ENCODE measurements at places on chromosomes 2 and 18.
A peak's percentile ranks its signal among the peaks of the same experiment; 100 is the strongest.

DNA sequence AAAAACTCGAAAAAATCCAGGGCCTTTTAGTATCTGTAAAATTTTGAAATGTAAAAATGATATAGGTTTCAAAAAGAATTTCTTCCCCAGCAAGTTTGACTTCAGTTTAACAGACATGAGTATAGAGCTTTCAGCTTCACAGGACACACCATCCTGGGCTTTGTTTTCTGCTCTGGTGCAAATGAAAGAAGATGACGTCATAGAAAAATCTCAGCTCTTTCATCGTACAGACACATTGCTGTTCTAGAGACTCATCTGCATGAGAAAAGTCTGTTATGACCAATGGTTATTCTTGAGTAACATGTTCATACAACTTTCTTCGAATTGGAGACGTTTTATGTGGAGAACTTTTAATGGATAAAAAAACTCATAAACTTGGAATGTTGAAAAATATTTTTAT, 111.7 kb upstream of the DYNAP start:
- no peak for DNase-seq

DNA sequence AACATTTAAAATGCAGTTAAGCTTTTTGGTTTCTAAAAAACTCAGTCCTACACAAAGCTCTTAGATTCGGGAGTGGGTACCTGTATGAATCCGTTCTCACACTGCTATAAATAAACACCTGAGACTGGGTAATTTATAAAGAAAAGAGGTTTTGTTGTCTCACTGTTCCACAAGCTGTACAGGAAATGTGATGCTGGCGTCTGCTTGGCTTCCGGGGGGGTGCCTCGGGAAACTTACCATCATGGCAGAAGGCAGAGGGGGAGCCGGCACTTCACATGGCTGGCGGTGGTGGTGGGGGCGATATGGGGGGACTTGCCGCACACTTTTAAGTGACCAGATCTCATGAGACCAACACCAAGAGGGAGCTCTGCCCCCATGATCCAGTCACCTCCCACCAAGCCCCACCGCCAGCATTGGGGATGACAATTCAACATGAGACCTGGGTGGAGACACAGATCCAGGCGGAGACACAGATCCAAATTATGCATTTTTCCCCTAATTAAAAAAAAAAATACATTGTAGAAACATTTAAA, 222.5 kb downstream of the GBX2 start:
- DNase-seq, result no peak

- no peak for DNase-seq
Observed at GRCh38 chr2:12436483-12436882, 280.3 kb upstream of the TRIB2 start.

DNA sequence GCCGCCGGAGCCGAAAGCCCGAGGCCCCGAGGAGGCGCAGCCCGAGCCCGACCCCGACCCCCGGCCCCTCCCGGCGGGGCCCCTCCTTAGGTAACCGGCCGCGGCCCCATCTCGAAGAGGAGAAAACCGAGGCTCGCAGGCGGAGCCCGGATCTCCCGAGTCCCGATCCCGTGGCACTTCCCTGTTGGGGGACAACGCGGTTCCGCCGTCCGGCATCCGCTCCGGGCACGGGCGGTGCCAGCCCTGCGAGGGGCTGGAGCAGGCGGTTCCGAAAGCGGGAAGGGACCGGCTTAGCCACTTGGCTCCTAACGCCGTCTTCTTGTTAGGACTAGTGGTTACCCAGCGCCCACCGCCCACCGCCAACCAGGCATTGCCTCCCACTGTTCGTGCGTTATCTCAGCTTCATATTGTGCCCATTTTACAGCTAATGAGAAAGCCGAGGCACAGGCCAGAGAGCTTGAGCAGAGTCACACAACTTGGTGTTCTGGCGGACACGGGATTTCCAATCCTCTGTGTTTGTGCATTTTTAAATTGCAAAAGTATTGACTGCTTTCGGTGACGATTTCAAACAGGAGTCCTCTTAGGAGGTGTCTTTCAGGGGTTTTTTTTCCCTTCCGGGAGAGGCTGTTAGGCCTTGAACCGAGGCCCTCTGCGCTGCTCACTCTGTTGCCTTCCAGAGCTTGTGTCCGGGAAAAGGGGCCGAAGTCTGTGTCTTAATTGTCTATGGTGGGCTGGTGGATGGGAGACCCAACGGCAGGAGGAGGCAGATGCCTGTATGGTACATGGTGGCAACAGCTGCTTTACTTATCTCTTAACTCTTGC, 562 bp downstream of the CENPA start:
- DNase-seq, result no peak

GRCh38 chr2:12106440-12107080, 360.1 kb downstream of the LPIN1 start:
- DNase-seq, result no peak

DNA sequence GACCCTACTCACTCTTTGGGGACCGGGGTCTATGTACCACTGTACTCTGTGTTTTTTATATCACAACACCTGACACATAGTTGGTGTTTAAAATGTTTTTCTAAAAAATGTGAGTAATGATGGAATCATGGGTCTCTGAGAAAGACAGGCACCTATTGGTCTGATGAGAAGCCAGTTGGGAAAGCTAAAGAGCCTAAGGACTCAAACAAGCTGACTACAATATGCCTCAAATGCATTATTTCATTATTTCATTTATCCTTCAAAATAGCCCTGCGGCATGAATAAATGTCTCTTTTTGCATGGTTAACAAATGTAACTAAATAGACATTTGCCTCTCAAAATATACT, 102.9 kb upstream of the SCN1A start:
- DNase-seq, result no peak

DNA sequence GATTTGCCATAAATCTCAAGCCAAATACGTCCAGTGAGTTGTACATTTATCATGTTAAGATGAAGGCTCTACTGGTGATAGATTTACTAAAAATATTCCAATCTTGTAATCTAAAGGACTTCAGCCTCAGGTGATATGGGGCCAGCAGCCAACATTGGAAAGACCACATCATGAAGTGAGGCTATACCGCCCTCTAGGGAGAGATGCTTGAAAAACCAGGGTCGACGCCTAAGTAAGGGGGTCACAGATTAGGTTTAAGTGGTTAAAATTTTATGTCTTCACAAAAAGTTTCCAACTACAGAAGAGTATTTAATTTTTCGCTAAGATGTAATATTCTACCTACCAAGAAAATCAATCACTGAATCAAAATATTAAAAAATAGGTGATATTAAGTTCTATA, 33.3 kb downstream of the DOCK10 start:
- peak; percentile 30 for DNase-seq

DNA sequence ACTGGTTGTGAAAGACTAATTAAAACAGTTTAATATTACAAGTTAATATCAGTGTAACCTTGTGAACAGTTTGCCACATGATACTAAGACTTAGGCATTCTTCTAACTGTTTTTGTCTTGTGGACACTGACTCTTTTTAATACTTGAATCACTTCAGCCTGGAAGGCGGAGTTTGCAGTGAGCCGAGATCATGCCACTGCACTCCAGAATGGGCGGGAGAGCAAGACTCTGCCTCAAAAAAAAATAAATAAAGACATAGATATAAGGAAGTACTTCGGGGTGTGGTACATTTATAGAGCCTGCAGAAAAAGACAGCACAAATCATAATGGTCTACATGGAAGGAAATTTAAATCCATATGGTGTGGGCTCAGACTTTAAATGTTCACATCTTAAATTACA, 300.4 kb upstream of the NETO1 start:
- DNase-seq, result no peak

DNA sequence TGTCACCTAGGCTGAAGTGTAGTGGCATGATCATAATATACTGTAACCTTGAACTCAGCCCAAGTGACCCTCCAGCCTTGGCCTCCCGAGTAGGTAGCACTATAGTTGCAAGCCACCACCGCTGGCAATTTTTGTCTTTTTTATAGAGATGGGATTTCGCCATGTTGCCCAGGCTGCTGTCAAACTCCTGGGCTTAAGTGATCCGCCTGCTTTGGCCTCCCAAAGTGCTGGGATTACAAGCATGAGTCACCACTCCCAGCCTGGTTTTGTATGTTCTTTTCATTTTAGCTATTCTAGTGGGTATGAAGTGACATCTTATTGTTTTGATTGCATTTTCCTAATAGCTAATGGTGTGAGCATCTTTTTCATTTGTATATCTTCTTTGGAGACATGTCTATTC, 11.3 kb upstream of the EXOC6B start:
- DNase-seq, result no peak

DNA sequence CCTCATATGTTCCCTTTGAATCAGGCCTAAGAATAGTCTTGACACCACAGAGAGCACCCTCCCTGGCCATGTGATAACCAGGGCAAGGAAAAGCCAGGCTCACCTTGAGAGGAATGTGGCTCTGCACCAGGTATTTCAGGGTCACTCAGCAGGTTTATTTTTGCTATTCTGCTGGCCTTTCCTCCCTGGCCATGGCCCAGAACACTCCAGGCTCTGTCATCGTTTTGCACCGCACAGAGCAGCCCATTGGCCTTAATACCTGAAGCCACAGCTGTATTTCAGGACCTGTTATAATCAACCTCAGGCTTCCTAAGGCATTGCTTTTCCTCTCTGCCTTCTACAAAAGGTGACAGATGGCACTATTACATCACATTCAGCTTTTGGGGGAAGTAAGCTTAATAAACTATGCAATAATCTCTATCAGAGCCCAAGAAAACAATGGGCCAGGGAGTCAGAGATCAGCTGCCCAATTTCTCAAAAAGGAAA, 668.3 kb downstream of the IRS1 start:
- no peak for DNase-seq

- no peak for DNase-seq
Observed at GRCh38 chr2:64932371-64933216, 56.6 kb upstream of the SLC1A4 start.

GRCh38 chr2:32951672-32952071, 4.9 kb downstream of the LTBP1 start:
- DNase-seq, result no peak

GRCh38 chr18:74149878-74150277, 1.6 kb downstream of the TIMM21 start:
- DNase-seq, result no peak

DNA sequence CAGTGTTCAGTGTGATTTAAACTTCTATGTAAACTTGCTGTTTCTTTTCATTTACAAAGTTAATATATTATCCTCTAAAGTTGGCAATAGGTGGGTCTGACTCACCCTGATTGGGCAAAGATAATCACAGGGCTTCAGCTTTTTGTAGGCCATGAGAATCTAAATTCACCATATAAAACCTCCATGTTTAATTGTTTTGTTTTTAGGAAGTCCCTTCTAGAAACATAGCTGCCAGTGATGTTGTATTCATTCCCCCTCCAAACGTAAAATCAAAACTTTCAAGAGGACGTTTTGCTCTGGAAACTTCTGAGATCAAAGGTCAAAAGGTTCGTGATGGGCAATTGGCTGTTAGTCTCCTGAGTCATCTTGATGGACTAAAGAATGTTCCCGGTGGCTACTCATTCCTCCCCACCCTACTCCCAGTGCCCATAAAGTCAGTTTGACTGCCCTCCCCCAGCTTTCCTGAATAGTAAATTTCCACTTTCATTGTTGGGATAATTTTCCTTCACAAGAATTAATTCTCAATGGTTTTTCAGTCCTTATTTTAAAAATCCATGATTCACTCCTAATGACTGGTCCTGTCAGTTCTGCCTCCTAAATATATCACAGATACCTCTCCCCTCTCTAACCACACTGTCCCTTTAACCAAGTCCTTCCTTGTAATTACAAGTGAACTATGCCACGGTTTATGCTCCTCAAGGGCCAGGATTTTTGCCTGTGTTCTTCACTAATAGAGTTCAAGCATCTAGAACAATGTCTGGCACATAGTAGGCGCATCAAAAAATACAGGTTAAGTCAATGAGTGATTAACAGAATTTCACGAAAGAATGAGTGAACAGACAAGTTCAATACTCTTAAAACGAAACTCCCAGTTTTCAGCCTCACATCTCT, 164.4 kb upstream of the VRK2 start:
- no peak for DNase-seq

DNA sequence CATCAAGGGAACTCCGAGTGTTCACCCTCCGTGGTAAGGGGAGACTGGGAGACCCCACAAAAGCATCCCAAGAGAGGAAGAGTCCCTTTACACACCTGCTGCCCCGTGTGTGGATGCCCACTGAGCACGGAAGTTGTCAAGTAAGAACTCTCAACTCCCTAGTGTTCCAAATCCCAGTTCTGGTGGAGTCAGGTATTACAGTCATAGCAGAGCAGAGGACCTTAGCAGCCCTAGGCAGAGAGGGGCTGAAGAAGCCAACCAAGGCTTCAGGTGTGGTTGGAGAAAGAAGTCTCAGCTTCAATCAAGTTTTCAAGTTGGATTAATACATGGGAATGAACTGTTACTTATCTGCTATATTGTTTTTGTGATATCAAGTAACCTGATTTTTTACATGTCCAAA, 512.5 kb downstream of the RNF144A start:
- no peak for DNase-seq

GRCh38 chr2:117071556-117072102, 742.9 kb upstream of the DDX18 start:
- DNase-seq, result no peak

DNA sequence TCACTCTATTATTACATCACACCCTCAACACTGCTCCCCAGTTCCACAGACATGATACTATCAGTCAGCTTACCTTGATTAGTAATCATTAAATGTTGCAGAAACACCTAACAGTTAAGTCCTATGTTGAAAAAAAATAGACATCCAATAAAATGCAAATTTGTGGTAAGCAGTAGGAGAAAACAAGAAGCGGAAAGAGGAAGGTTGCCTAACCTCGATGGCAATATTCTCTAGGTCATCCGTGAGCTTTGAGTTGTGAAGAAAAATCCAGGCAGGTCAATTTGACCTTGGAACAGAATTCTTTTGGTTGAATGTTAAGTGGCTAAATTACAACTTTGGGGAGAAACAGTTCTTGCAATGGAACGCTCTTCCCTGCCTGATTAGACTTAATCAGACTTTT, 264.4 kb downstream of the AFF3 start:
- no peak for DNase-seq

- DNase-seq, result no peak
Observed at GRCh38 chr18:4658804-4659203, 203.7 kb upstream of the DLGAP1 start.

DNA sequence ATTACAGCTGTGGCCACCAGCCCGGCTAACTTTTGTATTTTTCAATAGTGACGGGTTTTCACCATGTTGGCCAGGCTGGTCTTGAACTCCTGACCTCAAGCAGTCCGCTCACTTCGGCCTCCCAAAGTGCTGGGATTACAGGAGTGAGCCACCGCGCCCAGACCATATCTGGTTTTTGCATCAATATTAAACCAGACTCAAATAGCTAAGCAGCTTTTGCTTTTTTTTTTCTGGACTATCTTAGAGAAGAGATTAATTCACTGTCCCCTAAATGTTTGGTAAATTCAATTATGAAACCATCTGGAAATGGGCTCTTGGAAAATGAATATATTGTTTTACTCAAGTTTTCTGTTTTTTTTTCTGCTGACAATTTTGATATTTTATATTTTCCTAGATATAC, 183.7 kb downstream of the DOK6 start:
- no peak for DNase-seq

DNA sequence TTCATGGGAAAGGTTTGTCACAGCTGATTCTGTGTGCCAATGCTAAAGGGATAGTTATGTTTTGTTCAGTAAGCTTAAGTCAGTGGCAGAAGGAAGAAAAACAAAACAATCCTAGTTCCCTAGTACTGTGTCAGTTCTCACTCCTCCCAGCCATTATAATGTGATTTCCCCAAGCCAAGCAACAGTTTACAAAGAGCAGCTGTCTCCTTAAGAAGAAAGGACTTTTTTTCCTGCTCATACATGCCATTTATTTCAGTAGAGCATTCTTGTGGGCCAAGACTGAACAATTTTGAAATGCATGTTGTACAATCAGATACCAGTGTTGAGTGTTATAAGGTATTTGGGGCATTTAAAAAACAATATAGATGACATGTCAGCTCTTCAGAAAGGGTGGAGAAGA, 52.1 kb downstream of the NEMP2 start:
- DNase-seq, result no peak

GRCh38 chr2:161946489-161947107, 127.4 kb downstream of the DPP4 start:
- DNase-seq, result no peak

All from HEK293T (cell line).